ENCODE measurements at places on chromosomes 2 and 18. TPM values are rescaled to one million over a fixed set of nuclear protein-coding genes. Genes with fewer than 3 reads are reported as not detected.

DNA sequence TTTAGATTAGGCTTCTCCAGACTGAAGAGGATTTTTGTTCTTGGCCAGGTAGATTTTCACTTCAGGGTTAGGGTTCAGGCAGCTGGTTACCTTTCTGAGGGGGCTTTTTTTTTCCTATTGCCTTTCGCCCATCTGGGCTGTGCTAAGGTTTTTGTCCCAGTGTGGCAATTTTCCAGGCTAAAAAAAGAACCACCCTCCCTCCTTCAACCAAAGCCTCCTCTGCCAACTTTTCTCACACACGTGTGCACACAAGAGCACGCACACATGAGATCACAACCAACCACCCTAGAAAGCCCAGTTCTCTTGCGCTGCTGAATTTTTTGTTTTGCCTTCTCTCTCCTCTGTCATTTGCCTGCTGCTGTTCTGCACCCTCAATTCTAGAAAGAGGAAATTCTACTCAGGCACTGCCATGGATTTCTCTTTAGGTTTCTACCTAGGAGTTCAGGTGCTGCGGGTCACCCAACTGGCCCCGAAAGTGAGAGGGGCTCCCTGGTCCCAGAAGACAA lies 8.5 kb upstream of the CXCR4 start:
- no peak for DNase-seq

ALPG gene
- total RNA-seq = not detected

DNA sequence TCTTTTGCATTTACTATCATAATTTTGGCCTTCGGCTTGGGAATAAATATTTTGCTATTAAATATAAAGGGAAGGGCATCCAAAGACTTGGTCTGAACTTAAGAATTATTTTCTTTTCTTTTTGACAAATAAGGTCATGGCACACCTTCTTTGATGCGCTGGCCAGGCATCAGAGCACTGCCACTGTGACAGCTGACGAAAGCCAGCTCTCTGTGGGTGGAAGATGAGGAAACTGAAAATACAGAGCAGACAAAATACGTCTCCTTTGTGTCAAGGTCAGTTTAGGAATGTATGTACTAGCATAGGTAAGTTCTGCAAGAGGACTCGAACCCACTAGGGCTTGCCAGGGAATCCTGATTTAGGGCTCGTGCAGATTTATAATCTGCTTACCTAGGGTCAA lies 155.9 kb upstream of the MEIS1 start:
- DNase-seq = no peak

DNA sequence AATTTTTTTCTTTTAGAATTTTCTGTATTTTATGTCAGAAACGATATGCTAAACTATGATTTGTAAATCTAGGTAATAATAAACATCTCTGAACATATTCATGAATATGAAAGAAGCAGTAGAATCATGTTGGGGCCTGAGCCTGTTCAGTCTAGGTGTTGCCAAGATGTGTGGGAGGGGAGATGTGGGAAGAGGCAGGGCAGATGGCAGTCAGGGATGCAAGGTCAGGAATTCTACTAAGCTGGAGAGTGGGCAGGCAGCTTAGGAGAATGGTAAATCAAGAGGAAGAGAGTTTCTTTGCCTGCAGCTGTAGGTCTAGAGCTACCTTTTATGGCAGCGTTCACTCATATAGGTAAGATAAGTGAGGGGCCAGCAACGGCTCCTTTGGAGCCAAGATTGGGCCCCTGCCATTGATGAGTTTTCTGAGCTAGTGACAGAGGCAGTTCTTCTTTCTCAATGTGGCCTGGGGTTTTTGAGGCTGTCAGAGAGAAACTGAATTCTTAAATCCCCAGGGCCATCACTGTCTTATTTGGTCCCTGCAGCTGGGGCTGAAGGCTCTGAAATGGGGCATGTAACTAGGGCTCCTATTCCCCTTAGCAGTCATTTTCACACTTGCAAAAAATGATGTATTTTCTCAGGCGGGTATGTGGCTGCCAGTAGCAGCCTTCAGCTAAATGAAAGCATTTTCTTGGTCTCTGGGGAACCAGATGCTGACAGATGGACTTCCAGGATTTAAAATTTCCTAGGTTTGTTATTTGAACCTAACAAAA lies 232.8 kb downstream of the PIK3C3 start:
- DNase-seq = no peak

DNA sequence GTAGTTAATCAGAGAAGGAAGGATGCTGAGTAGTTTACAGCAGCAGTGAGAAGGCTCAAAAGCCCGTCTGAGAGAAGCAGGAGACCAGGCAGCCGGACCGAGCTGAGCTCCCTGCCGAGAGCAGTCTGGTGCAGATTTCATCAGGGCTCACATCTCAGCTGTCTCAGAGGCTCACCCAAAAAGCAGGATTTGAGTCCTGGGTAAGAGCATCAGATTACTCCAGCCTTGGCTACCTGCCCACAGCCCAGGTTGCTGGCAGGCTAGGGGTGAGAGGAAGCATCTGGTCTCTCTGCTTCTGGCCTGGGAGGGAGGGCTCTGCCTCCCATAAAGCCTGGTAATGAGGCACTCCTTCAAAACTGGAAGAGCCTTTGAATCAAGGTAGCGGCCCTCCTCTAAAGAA lies 140.5 kb downstream of the ST6GAL2 start:
- DNase-seq = no peak

DNA sequence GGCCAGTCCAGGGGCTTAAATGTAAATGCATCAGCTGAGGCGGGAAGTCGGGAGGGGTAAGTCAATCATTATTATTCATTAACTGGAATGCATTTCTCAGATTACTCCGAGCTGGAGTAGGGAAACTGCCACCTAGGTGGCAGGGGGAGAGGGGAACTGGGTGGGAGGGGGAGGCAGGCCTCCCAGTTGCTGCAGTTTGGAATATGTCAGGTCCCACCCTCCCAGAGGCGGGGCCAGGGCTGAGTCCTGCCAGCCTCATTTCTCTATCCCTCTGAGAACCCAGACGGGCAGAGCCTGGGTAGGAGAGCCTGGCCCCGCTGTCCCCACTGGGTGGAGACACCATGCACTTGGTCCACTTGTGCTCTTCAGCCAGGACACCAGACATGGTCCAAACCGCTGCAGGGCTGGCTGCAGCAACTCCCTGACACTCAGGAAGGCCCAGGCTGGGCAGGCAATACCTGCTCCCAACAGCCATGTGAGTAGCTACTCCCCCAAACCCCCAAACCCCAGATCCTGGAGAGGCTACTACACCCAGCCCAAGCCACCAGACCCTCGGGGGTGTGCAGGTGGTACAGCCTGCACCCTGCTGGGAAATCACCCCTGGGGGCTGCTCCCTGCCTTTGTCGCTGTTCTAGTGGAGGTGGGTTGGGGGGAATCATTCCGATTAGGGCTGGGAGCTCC lies at the start of gene GPBAR1:
GPBAR1 (plus strand) TSS at position 274 of the 681 bp plus-strand sequence. CDS start 1,710 bp downstream, outside the sequence.
- no peak for DNase-seq

GRCh38 chr2:164746713-164747112 lies 94.9 kb downstream of the COBLL1 start:
- DNase-seq = no peak

CABLES1 gene
- 7.4 TPM for total RNA-seq

FBXO48 gene
- 0.82 TPM for total RNA-seq

DNA sequence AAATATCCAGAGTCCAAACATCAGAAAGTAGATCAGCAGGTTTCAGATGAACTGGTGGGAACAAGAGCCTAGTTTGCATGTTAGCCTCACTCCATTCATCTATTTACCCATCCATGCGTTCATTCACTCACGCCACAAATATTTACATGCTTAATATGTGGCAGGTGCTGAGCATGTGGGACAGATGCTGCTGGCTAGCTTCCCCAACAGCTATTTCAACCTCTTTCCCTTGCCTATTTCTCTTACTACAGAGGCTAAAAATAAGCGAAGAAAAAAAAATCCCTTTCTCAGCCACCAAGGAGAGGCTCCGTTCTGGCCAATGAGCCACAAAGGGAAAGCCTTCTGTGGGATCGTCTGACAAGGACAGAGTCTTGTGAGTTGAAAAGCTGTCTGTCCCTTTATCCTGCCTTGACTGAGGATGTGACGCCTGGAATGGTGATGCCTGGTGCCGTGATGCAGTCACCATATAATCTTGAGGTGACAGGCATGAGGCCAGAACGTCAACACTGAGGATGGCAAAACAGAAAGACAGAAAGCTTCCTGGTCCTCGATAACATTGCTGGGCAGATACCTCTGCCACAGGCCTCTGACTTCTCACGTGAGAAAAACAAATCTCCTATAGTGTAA lies 78.2 kb downstream of the KCTD1 start:
- DNase-seq = no peak

DNA sequence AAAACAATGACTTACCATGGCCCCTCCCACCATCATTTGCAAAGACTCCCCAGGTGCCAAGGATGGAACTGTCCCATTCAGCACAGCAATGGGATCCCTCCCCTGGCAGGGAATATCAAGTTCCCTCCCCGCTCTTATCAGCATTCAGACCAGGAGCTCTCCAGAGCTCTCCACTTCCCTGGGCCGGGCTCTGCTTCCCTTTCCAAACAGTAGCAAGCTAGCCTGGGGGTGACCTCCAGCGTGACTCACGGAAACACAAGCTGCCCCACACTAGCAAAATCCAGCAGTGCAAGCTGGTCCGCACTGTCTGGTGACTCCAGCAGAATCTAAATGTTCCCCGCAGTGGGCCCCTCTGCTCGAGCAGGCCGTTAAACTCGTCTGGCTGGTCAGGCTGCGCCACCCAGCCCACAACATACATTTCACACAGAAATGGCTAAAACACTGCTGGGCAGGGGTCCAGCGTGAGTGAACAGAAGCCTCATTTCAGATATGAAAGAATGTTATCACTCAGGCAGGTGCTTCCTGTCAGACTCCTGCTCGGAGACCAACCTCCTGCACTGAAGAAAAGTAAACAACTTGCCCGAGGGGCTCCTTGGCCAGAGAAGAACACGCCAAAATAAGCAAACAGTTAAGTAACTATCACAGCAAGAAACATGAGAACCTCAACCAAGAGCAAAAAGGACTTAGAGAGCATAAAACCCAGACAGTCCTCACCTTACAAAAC lies 33.9 kb downstream of the STAT1 start:
- DNase-seq = peak; percentile 57

GRCh38 chr2:212842544-212843185 lies 304.1 kb upstream of the ERBB4 start:
- no peak for DNase-seq

- no peak for DNase-seq
Observed at GRCh38 chr2:127392828-127393578, 5.2 kb upstream of the MAP3K2 start.

ALMS1 gene
- 6.1 TPM for total RNA-seq

- peak; percentile 61 for DNase-seq
Observed at GRCh38 chr2:10454505-10454904, 6.4 kb upstream of the ODC1 start.

KIF5C gene
- 0.74 TPM for total RNA-seq

DNA sequence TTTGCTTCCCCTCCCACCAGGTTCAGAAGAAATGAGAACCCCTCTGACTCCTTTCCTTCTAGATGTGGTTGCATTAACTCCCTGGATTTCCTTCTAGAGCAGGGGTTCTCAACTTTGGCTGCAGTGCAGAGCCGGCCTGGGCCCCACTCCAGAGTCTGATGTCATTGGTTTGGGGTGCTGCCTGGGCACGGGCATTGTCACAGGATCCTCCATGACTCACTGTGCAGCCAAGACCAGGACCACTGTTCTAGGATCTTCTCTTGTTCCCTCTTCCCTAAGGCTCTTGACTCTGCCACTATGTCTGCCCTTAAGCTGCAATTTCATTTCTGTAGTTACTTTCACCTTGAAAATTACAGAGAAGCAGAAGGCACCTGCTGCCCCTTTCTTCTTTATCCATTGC lies 31.8 kb downstream of the TBC1D8 start:
- DNase-seq = peak; percentile 76

RAB6C gene
- total RNA-seq = not detected

Measured in right lobe of liver (tissue), 6 donors.